Muscle of back (tissue), 13 donors: ENCODE measurements at places on chromosomes 4 and X. TPM values are rescaled to one million over a fixed set of nuclear protein-coding genes. Genes with fewer than 3 reads are reported as not detected.
A peak's percentile ranks its signal among the peaks of the same experiment; 100 is the strongest.

- peak; percentile 8 for DNase-seq
Observed at GRCh38 chr4:125483278-125483677, 168.5 kb downstream of the FAT4 start.

- no peak for DNase-seq
Observed at GRCh38 chr4:25370242-25370641, 6.8 kb upstream of the ANAPC4 start.

DNA sequence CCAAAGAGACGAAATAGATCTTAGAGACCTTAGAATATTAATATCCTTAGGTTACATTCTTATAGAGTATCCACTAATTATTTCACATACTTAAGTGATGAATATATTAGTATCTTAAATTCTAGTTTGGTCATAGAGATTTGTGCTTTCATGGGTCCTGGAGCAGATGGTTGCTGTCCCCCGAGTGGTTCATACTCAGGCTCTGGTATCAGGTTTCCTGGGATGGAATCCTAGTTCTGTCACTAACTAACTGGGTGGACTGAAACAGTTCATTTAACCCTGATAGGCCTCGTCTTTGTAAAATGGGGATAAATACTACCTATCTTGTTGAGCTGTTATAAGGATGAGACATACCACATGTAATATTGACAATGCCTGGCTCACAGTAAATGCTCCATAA, 264.6 kb downstream of the TENM3 start:
- no peak for DNase-seq

DNA sequence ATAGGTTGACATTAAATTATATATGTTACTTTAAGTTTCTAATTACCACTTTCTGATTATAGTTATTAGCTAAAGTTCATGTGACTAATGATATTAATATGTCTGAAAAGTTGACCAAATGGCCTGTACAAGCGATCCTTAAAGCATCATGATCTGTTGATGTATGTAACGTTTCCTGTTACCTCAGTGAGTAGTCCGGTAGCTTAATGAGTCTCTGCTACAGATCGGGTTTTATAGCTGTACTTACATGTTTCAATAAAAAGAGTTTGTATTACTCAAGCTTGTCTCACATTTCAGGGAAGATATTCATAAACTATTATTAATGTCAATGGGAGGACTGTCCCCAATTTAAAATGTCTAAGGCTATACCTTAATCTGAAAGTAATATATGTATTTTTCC, 246.3 kb downstream of the PPP3CA start:
- DNase-seq, result no peak

GALNTL6 gene
- 1.0 TPM for polyA plus RNA-seq

DNA sequence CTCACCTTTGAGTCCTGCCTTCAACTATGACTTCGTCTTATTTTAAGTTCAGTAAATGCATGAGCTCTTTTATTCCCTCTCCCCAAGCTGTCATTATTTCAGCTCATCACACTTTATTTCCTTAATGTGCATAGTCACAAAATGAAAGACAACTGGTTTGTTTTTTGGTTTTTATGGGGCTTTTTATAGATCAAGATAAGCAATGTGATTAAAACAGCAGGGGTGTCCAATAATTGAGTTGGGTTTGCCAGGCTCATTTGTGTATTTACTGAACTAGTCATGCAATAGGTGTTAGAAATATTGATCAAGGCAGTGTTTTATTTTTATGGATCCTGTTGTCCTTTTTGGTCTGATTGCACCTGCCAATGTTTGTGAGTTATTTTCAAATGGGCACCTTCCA, 102.2 kb downstream of the FRMPD4 start:
- no peak for DNase-seq

DNA sequence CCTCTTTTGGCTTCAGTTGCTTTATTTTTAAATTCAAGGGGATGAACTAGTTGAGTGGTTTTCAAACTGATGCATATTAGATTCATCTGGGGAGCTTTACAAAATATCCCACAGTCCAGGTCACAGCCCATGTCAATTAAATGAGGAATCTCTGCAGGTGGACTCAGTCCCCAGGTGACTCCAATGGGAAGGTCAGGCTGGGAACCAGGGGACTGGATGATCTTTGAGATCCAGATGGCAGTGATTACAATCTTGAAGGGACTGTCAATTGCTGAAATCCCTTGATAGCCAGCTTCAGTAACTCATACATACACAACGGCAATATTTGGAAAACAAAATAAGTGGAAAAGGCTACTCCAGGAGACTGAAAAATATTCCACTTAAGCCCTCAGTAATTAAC, 7.0 kb downstream of the ADH1B start:
- DNase-seq, result peak; percentile 59

DNA sequence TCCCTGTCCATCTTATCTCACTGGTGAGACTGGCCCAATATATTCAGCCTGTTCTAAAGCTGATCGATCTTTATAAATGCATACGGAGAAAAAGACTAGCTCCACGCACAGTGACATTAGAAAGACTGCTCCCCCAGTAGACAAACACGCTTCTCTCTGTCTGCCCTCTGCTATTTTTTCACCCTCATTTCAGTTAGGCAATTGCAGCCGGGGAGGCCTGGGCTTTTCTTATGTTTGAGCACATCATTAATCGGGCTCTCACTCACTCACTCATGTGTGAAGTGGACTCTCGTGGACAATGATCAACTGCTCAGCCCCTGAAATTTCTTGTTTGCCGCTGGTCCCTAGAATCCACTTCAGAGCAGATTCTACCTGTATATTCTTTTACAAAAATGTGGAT, 824.7 kb upstream of the TENM3 start:
- no peak for DNase-seq

- DNase-seq, result no peak
Observed at GRCh38 chr4:23805450-23805851, 84.4 kb downstream of the PPARGC1A start.

GRCh38 chr4:23922541-23923111, 32.8 kb upstream of the PPARGC1A start:
- DNase-seq, result no peak

ABLIM2 gene
- polyA plus RNA-seq, result 17.7 TPM

DNA sequence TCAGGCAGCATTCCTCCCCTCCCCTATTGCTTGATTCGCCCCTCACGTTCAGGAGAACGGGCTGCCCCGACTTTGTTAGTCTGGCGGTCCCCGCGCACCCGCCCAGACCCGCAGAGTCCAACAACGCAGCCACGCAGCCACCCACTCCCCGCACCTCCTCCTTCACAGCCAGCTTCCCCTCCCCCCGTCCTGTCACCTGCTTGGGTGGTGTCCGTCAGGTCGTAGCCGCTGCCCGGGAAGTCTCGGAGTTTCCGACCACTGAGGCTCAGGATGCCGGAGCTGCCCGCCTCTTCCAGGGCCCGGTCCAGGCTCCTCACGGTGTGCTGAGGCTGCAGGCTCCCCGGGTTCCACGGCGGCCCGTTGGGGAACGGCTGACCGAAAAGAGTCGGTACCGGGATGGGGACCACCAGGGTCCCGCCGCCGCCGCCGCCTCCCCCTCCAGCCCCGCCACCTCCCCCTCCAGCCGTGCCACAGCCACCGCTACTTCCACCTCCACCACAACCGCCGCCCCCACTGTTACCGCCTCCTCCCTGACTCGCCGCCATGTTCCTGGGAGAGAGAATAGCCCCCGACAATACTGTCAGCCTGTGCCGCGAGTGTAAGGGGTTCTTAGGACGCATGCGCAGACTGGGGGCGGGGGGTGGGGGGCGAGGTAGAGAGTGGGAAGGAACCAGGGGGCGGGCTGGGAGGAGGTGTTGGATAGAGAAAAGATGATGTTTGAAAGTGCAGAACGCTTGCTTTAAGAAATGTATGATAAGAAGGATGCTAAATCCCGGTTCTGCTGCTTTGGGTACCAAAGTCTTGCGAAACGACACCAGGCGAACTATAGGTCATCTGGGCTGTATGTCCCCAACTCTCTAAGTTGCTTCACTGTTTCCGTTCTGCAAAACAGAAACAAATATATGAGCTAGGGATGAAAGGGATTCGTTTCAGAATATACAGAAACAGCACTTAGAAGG, at the start of gene LRCH2:
LRCH2 (minus strand) TSS at position 600 of the 959 bp plus-strand sequence; CDS start at position 545, 55 bp downstream.
- DNase-seq, result peak; percentile 87

GPC3 gene
- polyA plus RNA-seq, result 422 TPM

GPRASP1 gene
- polyA plus RNA-seq, result 16.3 TPM

- DNase-seq, result no peak
Observed at GRCh38 chr4:8593264-8594096, 915 bp downstream of the CPZ start.

- DNase-seq, result peak; percentile 51
Observed at GRCh38 chr4:181939199-181939945, 303.8 kb upstream of the TENM3 start.

- DNase-seq, result no peak
Observed at GRCh38 chrX:154020536-154021115, 924 bp upstream of the IRAK1 start.

- DNase-seq, result no peak
Observed at GRCh38 chr4:38491854-38492478, 172.0 kb upstream of the KLF3 start.

ADH1C gene
- polyA plus RNA-seq, result 6.8 TPM

GRCh38 chr4:3352505-3352904, 59.7 kb downstream of the RGS12 start:
- no peak for DNase-seq

DNA sequence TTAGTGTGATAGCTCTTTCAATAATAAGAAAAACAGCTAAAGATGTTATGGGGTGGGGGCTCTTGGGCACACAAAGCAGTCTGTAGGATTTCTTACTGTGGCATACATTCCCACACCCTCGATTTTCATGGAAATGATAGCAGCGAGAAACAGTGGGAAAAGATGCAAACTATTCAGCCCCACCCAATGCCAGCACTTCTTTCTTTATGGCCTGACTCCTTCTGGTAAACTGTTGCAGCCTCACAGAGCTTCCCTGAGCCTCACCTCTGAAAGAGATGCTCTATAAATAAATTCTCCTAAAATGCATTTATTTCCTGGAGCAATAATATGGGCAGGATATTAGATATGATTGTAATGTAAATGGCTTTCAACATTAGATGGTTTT, 910 bp downstream of the ANK2 start:
- DNase-seq, result no peak

TRIM75 gene
- polyA plus RNA-seq, result 0.12 TPM

- no peak for DNase-seq
Observed at GRCh38 chr4:93061826-93062225, 758.1 kb downstream of the GRID2 start.

GYG2 gene
- 2.6 TPM for polyA plus RNA-seq

GRCh38 chr4:62226082-62226481, 1026.0 kb downstream of the ADGRL3 start:
- peak; percentile 41 for DNase-seq

DNA sequence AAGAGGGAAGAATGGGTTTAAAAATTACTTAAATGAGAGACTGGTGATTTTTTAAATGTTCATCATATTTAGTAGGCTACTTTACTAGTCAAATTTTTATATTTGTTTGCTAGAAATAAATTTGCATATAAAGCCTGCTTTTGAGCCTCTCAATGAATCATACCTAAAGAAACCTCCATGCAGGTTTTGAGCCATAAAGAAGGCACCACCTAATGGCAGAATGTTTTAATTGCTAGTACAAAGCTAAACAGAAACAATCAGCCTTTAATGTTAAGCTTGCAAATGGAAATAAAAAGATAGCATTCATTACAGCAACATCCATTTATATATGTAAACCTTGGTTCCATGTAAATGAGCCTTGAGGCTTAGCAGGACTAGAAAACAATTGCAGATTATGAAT, 989.7 kb downstream of the CCSER1 start:
- no peak for DNase-seq

DNA sequence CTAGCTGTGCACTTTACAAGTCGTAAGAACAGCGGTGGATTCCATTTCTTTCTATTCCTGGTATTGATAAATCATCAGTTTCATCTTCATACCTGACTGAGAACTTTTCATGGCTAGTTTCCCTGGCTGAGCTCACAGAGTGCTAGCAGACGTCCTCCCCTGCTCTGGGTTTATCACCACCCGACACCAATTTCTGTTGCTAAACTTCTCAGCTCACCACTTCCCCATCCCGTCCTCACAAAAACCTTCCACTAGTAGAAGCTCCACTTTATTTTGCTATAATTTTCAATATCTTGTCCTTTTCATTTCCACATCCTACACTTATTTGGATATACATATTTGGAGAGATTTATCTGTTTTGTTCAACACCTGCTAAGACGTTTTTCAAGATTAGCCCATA, 869.4 kb upstream of the FRG1 start:
- DNase-seq, result no peak

SLC26A1 gene
- polyA plus RNA-seq, result 1.2 TPM
